ENCODE measurements at places on chromosomes 12 and 14. TPM values are rescaled to one million over a fixed set of nuclear protein-coding genes. Genes with fewer than 3 reads are reported as not detected.

GSG1 gene
- 1.5 TPM for total RNA-seq

RIMKLB gene
- 37.3 TPM for total RNA-seq

SLC4A8 gene
- 9.4 TPM for total RNA-seq

PRR4 gene
- 2.5 TPM for total RNA-seq

PRR13 gene
- total RNA-seq = 135 TPM

ESPL1 gene
- total RNA-seq = 9.0 TPM

GLIPR1L1 gene
- not detected for total RNA-seq

LRRIQ1 gene
- not detected for total RNA-seq

PAX9 gene
- not detected for total RNA-seq

HELB gene
- 4.6 TPM for total RNA-seq

ITGB7 gene
- not detected for total RNA-seq

SRP54 gene
- 96.2 TPM for total RNA-seq

GRCh38 chr12:68630050-68630449 is 19.4 kb downstream of the RAP1B start:
- DNase-seq = no peak

GRCh38 chr14:53865711-53866110 is 90.9 kb downstream of the BMP4 start:
- DNase-seq = no peak

GRCh38 chr12:32987512-32987911 is 90.9 kb upstream of the PKP2 start:
- DNase-seq = no peak

- no peak for DNase-seq
Measured at GRCh38 chr14:102375119-102375518, 12.4 kb downstream of the TECPR2 start.

GRCh38 chr14:55398679-55399078 is 13.0 kb downstream of the ATG14 start:
- peak; percentile 45 for DNase-seq

- DNase-seq = peak; percentile 37
Measured at GRCh38 chr12:100058482-100059029, 73.8 kb upstream of the ANKS1B start.

DNA sequence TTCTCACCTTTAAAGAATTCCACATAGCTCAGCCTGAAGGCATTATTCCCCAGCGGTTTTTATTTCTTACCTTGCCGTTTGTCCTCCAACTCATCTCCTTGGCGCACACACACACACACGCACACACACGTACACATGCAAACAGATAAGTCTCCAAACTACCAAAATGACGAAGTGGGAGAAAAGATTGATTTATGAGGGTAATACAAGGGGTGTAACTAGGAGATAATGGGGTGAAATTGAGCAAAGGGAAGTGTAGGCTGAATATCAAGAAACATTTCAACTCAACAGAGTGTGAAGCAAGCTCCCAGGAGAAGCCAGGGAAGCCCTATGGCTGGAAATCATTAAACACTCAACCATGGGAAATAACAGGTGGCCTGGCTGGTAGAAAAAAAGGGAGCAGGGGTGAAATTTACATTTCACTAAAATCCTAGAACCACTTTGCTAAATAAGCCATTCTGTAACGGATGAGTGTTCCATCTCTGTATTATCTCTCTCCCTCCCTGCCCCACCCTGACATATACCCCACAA is 41.0 kb downstream of the GRIN2B start:
- DNase-seq = no peak

DNA sequence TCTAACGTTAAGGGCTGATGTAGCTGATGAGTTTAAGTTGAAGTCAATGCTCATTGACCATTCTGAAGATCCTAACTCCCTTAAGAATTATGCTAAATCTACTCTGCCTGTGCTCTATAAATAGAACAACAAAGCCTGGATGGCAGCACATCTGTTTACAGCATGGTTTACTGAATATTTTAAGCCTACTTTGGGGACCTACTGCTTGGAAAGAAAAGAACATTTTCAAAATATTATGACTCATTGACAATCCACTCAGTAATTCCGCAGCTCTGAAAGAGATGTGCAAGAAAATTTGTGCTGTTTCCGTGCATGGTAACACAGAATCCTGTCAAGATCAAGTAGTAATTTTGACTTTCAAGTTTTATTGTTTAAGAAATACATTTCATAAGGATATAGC is 35.0 kb upstream of the NAV3 start:
- DNase-seq = no peak

DNA sequence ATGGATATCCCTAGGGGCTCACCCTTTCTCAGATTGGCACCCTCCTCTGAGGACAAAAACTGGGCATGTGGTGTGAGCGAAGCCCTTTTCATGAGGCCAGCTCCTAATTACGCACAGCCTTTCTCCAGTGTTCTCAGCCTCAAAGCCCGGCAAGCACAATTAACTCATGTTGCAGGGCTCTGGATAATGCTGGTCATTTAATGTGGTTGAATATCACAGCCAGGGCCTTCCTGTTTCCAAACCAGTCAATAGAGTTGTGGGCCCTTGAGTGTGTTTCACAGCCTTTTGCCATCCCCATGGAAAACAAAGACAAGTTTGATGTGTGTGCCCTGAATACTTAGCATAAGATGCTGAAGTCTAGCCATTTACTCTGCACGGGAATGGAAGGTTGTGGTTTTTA is 114.2 kb upstream of the ARHGAP5 start:
- no peak for DNase-seq

DNA sequence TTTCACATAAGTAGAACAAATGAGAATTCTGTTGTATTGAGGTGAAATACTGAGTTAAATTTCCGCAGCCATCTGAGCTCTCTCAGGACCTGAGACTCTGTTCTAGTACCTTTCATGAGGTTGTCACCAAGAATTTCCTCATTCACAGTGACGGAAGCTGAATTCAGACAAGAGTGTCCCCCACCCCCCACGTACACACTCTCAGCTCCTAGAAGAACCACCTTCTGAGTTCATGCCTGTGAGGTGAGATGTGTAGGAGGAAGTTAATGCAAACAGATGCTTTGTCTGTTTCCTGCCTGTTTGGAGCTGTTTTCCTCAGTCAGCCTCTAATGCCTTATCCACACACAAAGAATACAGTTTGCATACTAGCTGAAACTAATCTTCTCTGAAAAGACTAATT is 18.2 kb downstream of the BICDL1 start:
- no peak for DNase-seq

DNA sequence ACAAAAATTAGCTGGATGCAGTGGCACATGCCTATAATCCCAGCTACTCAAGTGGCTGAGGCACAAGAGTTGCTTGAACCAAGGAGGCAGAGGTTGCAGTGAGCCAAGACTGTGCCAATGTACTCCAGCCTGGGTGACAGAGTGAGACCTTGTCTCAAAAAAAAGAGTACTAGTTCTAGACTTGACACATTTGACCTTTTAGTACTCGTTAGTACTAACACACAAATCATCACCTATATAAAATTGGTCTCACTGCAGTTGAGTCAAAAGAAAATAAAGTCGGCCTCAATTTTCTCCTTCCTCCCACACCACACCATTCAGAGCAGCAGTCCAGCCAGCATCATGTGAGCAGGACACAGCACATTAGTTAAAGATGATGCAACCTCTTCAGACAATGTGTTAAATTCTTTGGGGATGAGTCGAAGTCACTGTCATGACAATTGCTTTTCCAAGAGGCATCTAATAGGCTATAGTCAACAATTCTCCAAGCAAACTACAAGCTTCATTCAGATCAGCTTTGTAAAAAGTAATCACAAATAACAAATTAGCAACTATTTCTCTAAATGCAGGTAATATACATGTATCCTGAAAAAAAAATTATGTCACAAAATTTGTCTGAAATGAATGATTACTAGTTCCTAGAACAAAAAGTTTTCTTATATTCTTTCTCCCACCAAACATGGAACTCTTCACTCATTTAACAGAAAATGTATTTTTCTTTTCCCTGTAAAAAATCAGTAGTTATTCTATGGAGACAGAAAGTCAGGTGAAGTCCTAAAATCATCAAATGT is 55.6 kb downstream of the CLIP1 start:
- DNase-seq = peak; percentile 64

DNA sequence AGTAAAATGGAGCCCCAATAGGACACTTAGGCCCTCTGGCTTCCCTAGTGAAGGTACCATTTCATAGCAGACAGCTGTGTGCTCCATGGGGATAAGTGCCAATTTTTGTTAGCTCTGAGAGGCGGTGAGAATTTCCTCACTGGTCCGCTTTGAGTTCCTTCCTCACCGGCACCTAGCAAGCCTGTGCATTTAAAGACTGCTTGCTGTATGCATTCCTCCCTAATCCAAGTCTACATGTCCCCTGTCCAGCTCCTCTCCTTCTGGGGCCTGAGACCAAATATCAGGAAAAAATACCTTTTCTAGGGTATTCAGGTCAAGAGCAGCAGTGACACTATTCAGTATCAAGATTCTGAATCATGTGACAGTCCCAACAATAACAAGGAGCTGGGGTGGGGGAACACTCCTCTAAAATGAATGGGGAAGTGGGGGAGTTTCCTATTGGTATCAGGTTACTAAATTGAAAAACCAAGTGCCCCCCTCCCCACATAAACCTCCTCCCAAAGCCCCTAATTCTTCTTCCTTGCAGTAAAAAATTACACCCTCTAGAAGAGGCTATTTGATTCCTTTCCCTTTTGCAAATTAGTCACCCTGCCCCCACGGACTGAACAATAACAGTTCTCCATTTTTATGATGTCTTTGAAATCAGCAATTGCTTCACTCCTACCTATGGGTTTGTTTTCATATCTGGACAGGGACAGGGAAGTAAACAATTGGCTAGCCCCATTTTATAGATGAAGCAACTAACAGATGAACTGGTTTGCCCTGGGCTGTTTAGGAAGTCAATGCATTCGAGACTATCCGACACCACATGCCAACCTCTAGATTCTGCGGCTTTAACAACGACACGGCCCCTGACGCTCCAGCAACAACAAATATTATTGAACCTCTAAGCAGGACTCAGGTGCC is 28.9 kb downstream of the BCL11B start:
- DNase-seq = no peak

- no peak for DNase-seq
Measured at GRCh38 chr12:130970165-130970907, 16.6 kb downstream of the ADGRD1 start.

DNA sequence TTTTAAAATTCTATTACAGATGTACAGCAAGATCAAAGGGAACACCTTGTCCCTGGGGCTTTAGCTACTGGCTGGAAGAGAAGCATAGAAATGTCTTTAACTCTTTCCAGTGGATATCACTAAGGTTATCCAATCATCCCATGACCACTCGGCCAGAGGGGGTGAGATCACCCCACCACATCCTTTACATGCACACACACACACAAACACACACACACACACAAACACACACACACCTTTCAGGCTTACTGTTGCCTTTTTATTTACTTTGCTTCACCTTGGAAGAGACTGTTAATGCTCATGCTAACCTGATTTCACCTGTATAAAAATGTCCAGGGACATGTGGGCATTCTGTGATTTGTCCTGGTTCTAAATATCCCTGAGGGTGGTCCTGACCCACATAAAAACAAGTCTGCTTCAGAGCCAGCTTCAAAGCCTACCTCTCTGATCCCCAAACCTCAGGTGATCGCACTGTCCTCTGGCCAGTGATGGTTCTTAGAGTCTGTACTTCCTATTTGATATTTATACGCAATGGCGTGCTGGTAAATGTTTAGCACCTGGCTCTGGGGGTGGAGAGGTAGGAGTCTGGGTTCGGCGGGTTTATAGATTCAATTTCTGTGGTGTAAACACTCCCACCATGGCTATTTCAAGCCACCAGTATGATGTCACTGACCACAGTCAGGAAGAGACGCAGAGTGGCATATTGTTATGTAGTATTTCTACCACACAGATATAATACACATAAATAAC is 166.1 kb upstream of the EEA1 start:
- no peak for DNase-seq

GRCh38 chr12:53052419-53053217 is 2.8 kb downstream of the TNS2 start:
- DNase-seq = peak; percentile 65

DNA sequence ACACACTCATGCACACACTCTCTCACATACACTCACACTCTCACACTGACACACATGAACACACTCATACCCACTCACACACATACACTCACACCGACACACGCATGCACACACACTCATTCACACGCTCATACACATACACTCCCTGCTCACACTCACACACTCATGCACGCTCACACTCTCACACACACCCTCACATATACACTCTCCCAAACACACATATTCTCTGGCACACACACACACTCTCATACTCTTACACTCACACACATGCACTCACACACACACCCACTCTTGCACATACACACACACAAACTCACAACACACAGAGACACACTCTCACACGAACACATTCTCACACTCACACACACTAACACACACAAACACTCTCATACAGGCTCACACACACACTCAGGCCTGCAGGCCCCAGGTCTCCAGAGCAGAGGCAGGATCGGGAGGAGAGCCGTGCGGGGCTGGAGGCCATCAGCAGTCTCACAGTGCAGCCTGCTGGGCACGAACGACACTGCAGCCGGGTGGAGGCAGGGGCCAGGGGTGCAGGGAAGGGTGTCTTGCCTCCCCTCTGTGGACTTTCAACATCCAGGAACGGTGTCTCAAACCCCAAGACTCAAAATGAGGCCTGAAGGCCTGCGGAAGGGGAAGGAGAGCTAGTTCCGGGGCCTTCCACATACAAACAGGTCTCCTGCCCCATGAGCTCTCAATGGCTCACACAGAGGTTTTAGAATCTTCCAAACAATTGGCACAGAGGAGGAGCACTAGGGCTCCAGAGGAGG is 148.7 kb downstream of the ANO2 start:
- peak; percentile 84 for DNase-seq

DNA sequence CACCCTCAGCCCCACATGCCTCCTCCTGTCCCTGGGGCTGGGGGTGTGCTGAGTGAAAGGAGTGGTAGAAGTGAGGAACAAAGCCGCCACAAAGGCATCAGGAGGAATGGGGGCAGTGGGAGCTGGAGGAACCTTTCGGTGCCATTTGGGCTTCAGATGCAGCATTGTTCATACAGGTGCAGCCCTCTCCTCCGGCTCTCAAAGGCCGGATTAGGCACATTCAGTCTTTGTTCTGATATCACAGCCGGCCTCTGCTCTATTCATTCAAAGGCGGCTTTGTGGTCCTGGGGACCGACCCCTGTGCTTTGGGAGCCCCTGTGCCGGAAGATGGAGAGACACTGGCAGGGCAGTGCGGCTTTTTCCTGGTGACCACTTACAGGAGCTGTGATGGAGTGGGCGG is 53.2 kb downstream of the SMOC1 start:
- DNase-seq = no peak

DNA sequence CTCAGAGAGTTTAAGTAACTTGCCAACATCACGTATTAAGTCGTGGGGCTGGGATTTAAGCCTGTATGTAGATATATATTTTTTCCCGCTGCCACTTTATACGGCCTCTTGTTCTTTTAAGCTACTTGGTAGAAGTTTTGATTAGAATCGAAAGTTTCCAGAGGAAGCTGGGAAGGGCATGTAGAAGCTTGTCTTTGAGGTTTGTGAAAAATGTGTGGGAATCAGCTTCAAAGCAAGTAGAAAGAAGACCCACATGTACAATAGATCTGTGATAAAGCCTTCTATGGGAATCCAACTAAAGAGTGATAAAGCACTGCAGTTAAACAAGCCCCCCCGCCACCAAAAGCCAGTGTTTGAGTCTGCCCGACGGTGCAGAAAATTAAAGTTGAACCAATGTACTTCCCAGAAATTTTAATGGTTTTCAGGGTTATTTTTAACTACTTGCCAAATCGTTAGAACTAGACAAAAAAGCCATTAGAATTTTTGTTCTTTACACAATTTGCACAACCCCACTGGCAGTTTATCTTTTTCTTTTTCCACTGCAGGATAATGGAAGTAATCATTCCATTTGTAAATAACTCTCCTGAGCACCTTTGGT is 25.5 kb downstream of the SERPINA11 start:
- no peak for DNase-seq

- DNase-seq = peak; percentile 84
Measured at GRCh38 chr14:69715725-69716477, 51.0 kb upstream of the SRSF5 start.

GRCh38 chr14:20655851-20656250 is 14.4 kb upstream of the OR6S1 start:
- no peak for DNase-seq

All from hepatocyte (in vitro differentiated cells).